GM23248 (cell line): ENCODE measurements at places on chromosomes 1 and 21. TPM values are rescaled to one million over a fixed set of nuclear protein-coding genes. Genes with fewer than 3 reads are reported as not detected.

Gene ITGB2
- 1.3 and 2.1 TPM in 2 replicates for total RNA-seq

DNA sequence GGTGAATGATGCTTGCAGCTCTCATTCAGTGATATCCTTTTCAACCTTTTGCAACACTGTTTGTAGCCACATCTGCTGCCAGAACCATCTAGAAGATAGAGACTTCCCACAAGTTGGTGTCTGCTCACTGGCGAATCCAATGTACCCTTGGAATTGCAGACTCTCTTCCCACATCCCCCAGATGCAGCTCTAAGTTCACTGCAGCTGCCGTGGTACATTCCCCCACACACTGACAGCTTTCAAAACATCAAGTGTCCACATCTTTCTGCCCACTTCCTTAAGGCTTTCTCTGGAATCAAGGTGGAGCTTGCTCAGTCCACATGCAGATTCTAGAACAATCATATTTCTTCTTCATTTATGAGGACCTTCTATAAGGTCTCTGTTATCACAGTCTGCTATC lies 99.2 kb downstream of the PLPPR4 start:
- no peak for DNase-seq

Gene DLGAP3
- total RNA-seq = 0.11 TPM in 1 of 2 replicates, not detected in the other

Gene CD48
- not detected in 2 replicates for total RNA-seq
